ENCODE measurements at places on chromosomes 6 and 20.

DNA sequence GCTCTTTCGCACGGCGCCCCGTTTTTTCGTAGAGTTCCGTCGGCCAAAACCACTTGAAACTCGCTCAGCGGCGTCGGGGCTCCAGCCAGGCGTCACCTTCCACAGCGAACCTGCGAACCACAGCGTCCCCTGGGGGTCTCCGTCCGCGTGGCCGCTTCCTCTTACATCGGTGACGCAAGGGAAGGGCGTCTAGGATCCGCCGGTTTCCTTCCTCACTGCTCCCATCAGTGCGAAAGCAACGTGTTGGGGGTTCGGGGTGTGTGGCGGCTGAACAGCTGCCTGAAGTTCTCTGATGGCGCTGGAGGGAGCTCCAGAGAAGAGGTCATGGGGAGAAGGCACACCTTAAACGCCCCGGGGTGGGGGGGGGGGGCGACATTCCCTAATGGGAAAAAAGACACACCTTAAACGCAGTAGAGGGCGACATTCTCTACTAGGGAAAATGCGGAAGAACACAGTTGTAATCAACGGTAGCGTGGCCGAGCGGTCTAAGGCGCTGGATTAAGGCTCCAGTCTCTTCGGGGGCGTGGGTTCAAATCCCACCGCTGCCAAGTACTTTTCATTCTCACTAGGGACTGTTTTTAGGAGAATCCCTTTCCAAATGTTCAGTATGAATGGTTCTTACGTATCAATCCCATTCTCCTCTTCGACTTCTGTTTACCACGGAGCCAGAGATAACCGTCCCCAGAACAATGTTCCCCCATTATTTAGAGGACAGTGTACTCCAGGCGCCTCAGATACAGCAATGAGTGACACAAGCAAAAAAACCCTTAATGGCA is 16.4 kb downstream of the ZNF311 start:
- DNase-seq = peak; percentile 77

- no peak for DNase-seq
These were observed 95.9 kb upstream of the IYD start for GRCh38 chr6:150272976-150273315.

GRCh38 chr6:84007871-84008270 is 25.7 kb upstream of the MRAP2 start:
- no peak for DNase-seq

DNA sequence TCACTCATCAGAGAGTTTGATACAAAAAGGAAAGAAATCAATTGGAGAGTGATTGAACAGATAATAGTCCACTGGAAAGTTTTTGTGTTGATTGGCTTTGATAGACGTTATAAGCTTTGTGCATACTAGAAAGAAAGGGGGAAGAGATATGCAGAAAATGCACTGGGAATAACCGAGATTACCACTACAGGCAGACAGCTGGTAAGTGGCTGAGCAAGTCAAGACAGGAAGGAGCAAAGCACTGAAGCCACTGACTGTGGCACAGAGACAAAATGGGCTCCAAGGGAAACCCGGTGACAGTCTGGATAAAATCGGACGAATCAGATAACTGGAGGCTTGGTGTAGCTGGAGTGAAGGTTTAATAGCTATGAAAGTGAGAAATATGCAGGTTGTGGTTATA is 209.0 kb downstream of the SIM1 start:
- DNase-seq = no peak

DNA sequence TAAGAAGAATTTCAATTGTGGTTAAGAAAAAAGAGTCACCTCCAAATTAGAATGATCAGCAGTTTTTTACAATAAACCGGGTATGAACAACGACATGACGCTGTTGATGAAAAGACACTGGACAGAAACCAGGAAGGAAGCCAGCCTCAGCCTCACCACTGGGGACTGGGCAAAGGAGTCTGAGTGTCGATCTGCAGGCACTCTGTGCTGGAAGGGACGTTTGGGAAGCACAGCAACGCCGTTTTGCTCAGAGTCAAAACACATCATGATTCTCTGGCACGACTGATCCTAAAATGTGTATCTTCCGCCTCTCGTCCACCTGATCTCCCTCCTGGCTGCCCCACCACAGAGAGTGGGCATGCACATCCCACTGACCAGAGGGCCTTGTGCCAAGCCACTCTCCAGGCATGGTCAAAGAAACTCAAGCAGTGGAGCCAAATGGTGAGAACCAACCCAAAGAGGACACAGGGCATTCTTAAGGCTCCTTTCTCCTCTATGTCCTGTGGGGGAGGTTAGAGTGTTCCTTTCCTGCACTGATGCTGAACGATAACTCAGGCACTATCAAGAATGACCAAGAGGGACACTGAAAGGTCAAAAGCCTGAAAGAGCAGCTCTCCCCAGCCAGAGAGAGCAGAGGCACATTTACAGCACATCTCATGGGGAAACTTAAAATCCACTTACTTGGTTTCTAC is 68.8 kb downstream of the AGPAT4 start:
- DNase-seq = no peak

DNA sequence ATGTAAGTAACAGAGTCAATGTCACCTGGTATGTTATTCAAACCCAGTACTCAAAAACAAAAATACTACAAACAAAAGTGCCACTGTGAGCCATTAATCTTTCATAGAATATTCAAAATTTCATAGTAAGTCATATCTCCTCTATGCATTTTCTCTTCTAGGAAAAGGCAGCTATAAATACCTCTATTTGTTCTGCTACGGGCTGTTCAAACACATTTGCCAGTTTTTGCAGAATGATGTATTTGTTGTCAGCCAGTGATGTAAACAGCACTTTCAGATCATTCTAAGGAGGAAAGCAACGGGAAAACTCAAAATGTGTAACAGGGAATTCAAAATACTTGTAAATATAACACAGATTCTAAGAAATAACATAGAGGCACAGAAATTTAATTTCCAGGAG is 388.2 kb downstream of the SYNE1 start:
- DNase-seq = no peak

All from stimulated activated CD4-positive, alpha-beta T cell treated with anti-CD3 and anti-CD28 coated beads, Interleukin-4, amount 100 ng/mL, for 1 hour (primary cell).